CD4-positive, alpha-beta T cell treated with Interleukin-15 for 4 hours (primary cell): ENCODE measurements at places on chromosomes 6 and 20.
A peak's percentile ranks its signal among the peaks of the same experiment; 100 is the strongest.

DNA sequence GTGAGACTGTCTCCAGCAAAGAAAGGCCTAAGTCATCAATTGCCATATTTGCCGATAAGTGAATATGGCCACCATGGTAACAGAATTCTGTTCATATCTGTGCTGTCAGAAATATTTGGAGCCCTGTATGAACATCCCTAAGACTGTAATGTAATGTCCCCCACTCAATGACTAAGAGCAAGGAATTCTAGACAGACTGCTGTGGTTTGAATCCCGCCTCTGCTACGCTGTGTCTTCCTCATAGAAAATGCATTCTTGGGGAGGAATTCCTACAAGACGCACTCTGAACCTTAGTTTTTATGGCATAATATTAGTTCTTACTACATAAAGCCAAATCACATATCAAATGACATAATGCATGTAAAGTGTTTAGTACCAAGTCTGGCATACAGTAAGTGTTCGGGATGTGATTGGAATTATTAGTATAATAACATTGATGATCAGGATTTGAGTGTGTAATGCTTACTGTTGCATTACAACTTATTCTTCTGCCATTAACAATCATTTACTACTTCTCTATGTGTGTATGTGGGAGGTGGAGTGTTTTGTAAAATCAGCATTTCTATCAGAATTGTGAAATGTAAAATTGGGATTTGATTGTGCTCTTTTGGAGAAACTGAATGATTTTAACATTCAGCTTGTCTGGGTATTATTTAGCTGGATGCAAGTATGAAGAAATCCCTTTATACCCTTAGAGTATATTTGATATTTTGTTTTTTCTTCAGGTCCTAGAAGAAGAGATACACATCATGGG, 103.0 kb downstream of the OLIG3 start:
- DNase-seq: no peak

- no peak for DNase-seq
Measured at GRCh38 chr6:134511984-134512683, 194.2 kb upstream of the SGK1 start.

DNA sequence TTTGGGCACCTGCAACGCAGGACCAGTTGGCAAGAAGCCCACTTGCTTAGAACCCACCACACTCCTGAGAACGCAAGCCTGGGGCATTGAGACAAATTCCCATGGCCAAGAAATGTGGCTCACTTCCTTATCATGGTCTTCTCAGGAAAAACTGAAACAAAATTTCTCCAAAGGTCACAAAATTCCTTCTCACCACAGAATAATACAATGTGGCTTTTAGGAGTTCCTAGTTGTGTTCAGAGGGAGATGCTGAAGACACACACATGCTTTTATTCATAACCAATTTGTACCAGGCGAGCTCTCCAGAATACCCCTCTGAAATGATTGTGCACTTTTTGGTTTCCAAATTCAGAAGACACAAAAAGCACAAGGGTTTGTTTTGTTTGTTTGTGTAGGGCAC, 31.6 kb downstream of the ADTRP start:
- no peak for DNase-seq

DNA sequence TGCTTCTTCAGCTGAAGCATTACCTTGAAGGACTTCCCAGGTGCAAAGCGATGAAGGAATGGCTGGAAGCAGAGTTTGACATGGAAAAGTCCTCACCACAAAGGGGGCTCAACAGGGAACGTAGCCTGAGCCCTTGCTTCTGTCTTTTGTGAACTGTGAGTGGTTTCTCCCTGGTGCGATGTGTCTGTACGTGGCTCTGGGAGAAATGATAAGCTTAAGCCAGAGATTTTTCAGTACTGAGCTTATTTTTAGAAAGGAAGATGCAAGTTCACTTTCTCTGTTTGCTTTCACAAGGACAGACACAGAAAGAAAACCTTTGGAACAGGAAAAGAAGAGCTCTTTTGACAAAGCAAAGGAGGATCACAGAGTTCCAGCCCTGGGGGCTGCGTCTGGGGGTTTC, 79.4 kb downstream of the DACT2 start:
- DNase-seq: no peak

DNA sequence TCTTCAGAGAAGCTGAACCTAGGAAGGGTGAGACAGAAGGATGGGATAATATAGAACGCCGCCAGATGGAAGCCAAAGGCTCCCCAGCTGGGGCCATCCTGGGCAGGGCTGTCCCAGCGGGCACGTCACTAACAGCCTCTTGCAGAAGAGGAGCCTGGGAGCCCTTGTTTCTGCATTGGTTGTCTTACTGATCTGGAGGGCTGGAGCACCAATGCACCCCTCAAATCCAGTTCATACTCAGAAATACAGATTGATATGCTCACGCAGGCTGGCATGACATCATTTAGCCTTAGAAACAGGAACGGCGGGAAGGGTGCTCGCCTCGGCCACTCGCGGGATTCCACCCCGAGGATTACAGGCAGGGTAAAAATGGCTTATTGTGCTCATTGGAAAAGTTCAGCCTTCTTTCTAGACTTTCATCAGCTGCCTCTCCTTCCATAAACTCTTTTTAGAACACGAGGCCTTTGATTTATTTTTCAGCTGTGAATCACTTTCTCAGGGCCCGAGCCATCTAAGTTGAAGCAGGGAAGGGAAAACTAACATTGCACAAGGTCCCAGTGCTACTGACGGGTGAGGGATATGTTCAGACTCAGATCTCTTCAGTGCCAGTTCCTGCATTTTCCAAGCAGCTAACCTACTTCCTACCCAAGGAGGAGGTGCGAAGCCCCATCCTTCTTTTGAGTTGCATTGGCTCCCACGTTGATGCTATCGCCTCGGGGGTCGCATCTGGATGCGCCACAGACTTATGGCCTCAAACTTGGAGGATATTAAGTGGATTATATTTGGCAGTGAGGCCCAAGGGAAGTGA, 82.3 kb downstream of the GMPR start:
- no peak for DNase-seq

DNA sequence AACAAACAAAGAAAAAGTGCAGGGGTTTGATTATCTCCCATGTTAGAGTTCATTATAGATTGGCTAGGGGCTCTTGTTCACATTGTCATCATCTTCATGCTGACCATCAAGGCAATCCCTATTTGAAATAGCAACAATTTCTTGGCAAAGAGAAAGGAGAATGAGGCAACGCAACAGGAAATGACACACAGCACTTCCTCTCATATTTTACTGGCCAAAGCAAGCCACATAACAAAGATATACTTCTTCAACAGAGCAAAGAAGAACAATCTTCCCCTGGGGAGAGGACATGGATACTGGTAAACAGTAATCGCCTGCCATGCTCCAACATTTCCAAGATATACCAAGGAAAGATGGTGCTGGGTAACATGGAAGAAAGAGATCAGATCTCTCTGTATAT, 29.8 kb downstream of the EPM2A start:
- DNase-seq: no peak

DNA sequence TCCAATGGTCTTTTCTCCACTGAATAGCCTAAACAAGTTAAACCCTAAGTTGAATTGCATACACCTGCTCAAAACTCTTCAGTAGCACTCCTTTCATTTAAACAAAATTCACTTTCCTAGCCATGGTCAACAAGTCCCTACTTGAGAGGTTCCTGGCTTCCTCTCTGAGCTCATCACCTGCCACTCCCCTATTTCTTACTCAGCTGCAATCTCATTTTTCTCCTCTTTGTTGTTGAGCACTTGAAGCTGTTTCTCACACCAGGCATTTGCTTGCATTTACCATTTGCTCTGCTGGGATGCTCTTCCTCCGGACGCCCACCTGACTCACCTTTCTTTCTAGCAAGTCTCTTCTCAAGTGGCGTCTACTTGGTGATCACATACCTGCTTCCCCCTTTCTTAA, 38.5 kb downstream of the EDN1 start:
- no peak for DNase-seq

DNA sequence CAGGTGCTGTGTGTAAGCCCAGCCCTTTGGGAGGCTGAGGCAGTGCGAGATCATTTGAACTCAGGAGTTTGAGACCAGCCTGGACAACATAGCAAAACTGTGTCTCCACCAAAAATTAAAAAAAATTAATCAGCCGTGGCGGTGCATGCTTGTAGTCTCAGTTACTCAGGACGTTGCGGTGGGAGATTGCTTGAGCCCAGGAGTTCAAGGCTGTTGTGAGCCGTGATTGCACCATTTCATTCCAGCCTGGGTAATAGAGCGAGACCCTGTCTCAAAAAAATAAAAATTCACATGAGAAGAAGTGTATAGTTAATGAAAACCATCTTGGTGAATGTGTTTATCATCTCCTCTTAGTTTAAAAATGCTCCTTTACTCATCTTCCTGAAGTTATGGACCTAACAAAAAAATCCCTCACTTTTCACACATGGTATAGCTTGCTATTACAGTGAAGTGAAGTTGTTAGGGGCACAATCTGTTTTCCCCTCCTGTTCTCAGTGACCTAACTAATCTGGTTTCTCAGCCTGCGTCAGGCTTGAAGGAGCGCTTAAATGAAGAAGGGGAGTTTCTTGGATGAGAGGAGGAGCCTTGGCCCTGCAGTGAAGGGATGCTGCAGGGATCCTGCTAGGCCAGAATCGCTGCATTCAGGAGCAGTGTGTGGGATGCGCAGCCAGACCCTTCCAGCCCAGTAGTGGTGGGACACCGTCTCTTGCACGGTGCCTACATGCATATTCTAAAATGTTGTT, 45.3 kb downstream of the JARID2 start:
- DNase-seq: no peak

GRCh38 chr6:152815230-152815872, 64.8 kb downstream of the VIP start:
- DNase-seq: no peak

DNA sequence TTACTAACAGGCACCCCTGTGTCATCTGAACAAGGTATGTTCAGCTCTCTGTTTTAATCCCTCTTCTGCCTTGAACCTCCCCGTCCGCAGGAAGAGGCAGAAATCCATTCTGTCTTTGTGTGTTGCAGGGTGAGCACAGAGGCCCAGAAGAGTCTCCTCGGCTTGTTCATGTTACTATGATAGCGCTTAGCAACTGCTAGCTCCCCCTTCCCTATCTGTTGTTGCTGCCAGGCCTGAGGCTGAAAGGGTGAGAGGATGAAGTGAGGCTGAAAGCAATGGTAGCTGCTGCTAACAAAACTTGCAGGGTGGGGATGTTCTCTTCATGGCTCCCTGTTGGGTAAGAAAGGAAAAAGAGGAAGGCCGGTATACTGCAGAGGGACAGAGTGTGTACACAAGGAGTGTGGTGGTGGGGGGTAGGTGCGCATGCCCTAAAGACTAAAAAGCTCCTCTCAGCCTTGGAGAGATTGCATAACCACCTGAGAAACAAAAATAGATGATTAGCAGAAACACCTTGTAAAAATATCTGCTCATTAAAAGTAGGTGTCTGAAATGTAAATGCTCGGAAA, 55.2 kb upstream of the CITED2 start:
- DNase-seq: no peak

GRCh38 chr20:2763186-2763585, 37.2 kb downstream of the CPXM1 start:
- no peak for DNase-seq

DNA sequence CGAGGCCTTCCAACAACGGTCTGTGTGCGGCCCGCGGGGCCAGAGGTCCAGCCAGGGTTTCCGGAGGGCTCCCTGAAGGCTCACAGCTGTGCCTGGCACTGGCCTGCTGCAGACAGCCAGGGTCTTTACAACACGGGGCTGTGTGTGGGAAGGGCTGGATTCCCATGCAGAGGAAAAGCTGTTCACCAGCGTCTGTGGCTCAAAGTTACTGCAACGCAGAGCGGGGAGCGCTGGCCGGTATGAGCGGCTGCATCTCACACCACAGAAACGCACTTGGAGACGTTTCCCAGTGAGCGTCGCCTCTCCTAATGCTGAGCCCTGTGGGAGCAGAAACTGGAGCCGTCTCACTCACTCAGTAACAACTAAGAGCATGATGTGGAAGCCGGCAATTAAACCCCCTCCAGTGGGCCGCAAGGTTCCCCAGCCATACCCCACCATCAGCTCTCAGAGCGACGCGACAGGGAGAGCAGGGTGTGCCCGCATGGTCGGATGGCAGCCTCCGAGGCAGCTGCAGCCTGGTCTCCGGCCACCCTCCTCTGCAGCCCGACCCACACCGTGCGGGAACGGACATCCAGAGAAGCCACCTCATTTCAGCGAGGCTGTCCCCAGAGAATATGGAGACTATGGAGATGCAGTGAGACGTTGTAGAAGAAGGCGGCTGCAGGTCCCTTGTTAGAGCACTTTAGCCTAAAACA, 42.6 kb downstream of the DLL1 start:
- no peak for DNase-seq

GRCh38 chr6:50602292-50602691, 111.0 kb upstream of the TFAP2D start:
- DNase-seq: peak; percentile 30

DNA sequence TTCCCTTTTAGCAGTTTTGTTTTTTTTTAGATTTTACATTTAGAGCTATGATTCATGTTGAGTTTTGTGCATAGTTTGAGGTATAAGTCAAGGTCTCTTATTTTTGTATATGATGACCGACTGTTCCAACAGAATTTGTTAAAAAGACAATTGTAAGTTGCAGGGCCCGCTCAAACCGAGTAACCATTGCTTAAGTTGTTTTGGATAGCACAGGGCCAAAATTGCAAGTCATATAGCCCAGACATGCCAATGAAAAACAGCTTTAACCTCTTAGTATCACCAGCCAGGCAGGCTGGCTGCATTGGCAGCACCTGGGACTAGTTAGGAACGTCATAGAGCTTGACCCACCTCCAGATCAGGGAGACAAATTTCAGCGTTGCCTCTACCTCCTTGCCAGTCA, 47.3 kb downstream of the PFDN4 start:
- DNase-seq: no peak

GRCh38 chr20:22977047-22977785, 57.9 kb upstream of the SSTR4 start:
- no peak for DNase-seq

GRCh38 chr6:112934433-112935327, 587.5 kb downstream of the RFPL4B start:
- DNase-seq: no peak

DNA sequence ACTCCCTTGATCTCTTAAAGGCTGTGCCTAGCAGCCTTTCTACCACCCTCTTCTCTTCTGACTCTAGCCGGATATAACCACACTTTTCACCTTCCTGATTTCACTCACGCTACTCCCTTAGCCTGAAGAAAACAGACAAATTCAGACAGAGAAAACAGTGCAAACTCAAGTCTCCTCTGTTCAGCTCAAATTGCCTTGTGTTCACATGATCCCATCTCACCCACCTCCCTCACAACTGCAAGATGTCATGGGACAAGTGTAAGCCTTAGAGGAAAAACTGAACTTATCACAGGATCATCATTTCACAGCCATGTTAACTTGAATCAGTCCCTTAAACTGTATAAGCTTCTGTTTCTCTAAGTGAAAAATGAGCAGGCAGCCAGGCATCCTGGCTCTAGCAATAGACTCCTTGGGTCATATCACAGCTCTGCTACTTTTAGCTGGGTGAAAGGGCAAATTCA, 66.5 kb upstream of the TENT5A start:
- DNase-seq: no peak
